ENCODE measurements at places on chromosomes 2 and 18.

DNA sequence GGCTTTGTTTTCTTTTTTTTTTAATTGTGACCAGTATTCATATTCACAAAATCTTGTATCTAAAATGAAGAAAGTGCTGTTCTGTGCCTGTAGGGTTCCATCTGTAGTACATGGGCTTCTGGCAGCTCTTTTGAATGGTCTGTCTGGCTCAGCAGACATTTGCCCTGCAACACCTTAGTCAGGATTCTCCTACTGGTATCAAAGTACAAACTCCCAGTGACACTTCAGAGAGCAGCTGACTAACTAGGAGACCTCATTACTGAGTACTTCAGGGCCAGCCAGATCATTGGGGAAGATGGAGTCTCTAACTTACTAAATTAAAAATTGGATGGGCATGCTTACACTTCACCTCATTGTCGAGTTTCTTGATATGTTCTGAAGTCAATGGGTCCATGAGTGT is 39.7 kb downstream of the GRHL1 start:
- DNase-seq = no peak

DNA sequence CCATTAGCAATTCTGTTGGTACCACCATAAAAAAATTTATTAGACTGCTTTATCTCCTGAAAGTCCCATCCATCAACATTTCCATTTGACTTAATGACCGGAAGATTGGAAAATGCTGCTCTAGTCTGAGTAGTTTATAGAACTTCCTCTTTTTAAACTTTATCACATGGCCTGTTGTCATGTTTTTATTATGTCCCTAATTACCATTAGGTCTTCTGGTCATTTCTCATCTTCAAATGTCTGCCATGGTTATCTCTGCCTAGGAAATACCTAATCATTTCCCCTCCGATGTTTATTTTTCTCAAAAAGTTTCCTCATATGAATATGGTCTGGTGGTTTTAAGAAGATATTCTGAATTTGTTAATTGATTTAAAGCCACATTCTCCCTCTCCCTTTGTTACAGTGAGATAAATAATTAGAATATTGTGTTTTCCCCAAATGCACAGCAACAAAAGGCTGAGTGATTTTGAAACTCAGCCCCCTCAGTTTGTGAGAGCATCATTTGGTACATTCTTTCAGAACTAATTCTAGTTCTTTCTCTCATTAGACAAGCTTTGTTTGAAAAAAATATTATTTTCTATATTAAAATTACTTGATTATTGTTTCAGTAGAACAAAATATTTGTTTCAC is 317.1 kb upstream of the ST6GAL2 start:
- DNase-seq = no peak

DNA sequence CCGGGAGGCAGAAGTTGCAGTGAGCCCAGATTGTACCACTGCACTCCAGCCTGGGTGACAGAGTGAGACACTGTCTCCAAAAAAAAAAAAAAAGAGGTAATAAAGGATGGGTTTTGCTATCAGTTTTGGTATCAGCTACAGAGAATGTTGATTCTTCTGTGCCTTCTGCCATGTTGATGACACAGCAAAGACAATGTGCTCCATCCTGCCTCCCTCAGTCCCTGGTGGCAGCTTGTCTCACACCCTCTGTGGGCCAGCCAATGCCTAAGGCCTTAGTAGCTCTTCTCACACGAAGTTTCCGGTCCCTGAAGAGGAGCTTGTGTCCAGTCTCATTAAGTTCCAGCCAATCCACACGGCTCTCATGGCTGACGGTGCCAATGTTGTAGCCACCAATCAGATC is 17.6 kb downstream of the IFT172 start:
- DNase-seq = no peak

GRCh38 chr18:73232933-73233332 is 365.1 kb upstream of the NETO1 start:
- no peak for DNase-seq

- peak; percentile 69 for DNase-seq
Measured at GRCh38 chr2:157172866-157173578, 84.5 kb upstream of the GALNT5 start.
